Trophoblast cell (in vitro differentiated cells and primary cell): ENCODE measurements at places on chromosomes 6 and 20.

DNA sequence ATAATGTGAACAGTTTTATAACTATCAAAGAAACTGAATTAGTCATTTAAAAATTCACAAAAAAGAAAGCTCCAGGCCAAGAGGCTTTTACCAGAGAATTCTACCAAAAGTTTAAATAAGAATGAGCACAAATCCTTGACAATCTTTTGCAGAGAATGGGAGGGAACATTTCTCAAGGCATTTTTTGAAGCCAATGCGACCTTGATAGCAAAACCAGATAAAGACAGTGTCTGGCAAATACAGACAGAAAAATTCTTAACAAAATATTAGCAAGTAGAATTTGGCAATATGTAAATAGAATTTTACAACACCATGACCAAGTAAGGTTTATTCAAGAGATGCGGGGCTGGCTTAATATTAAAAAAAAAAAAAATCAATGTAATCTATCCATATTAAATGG lies 41.7 kb downstream of the RNF24 start:
- peak; percentile 88 for DNase-seq

GRCh38 chr20:61621035-61621730 lies 369.1 kb downstream of the CDH4 start:
- no peak for DNase-seq

- DNase-seq: peak; percentile 46
Measured at GRCh38 chr6:1604158-1605003, 5.3 kb upstream of the FOXC1 start.

- DNase-seq: no peak
Measured at GRCh38 chr20:8670893-8671215, 398.0 kb upstream of the PLCB4 start.

DNA sequence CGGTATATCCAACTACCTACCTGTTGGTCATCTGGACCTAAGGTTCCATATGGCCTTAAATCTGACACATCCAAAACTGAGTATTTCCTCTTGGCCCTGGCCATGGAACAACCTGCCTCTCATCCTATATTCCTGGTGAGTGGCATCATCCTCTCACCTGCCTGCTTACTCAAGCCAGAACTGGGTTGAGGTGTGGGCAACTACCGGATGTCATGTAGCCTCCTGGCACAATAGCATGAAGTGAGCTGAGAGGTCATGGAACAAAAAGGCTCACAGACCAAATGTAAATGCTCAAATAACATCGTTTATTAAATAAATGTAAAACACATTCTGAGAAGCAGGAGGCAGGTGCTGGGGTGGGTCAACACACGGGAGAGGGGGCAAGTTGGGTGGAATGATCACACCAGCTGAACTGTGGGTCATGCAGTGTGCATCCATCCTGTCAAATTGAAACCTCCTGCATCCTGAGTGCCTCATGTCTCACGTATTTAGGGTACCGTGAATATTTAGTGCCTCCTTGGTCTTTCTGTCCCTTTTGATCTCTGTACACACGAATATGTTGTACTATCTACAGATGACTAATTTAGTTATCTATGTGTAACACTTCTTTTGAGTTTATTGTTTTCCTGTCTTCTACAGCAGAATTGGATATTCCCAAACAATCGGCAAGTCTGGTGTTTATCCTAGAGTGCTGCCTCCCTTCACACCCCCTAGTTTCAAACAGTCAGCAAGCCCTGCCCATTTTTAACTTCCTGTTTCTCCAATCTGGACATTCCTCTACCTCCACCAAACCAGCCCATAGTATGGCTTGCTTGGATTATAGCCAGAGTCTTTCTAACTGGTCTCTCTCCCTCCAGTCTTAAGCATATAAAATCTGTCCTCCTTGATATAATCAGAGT lies 7.9 kb upstream of the POU5F1 start:
- no peak for DNase-seq

DNA sequence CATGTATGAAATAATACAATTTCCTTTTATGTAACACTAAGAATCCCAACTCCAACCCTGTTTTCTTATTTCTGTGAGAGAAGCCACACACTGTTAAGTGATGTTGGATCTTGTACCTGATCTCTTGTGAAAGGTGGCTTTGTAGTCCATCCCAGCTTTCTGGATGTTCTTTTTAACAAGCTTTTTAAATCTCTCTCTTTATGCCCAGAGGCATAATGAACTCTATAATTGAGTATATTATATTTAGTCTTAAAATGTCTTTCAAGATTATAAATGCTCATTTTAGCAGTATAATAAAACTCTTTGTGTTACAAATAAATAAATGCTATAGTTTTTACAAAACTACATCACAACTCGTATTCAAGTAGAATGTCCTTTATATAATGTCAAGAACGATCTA lies 922.1 kb downstream of the EPHA7 start:
- no peak for DNase-seq

DNA sequence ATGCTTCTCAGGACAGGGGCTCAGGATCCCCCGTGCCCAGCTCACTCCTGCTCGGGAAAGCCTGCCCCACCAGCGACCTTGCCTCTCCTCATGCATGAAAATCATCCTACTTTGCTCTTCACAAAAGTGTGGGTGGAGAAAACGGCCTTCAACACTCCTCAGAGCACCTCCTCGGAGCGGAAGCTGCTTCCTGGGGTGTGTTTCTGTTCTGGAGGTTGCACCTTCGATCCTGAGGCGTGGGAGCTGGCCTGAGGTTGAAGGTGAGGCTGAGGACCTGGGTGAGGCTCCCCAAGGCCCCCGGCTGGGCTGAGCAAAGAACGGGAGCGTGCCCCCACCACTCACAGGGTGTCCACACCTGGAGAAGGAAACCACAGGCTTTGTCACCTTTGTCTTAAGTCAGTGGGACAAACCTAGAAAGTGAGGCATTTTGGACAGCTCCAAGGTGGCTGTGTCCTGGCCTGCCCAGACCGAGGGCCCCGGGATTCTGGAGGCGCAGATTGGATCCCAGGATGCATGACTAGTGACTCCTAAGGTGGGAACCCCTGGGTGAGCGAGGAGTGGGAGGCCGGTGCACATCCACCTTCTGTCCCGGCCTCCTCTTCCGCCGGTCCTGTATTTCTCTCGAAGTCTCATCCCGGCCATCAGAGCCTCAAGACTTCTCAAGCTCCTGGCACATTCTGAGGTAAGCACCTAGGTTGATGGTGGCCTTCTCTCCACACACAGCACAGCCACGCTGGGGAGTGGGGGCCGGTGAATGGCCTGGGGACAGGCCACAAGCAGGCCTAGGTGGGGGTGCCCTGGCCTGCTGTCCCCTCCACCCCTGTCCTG lies 104.7 kb downstream of the TMEM242 start:
- no peak for DNase-seq

GRCh38 chr6:121971931-121972335 lies 427.5 kb upstream of the HSF2 start:
- peak; percentile 80 for DNase-seq

- no peak for DNase-seq
Measured at GRCh38 chr20:51542033-51542570, 417 bp downstream of the NFATC2 start.

GRCh38 chr6:15411766-15412165 lies 165.9 kb downstream of the JARID2 start:
- DNase-seq: no peak

DNA sequence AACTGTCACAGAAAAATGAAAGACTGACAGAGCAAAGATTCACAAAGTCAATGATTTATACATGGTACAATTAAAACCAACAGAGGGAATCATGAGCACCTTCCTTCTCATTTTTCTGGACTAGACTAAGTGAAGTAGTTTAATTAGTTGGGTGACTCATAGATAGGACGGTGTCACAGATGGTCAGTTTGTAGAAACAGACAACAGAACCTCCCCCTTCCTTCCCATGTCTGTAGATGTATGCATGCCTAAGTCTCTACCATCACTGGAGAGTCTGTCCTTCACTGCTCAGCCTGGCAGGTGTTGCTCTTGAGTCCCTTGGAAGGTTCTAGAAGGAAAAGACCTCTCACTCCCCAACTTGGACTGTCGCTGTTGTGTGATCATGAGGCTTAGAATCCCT lies 75.4 kb upstream of the EEF1E1 start:
- DNase-seq: no peak

- DNase-seq: no peak
Measured at GRCh38 chr6:136923116-136923953, 1.2 kb downstream of the SLC35D3 start.

GRCh38 chr20:14304472-14304871 lies 32.9 kb downstream of the FLRT3 start:
- DNase-seq: no peak

GRCh38 chr6:167275001-167275400 lies 16.1 kb upstream of the UNC93A start:
- no peak for DNase-seq

GRCh38 chr6:143955971-143956370 lies 52.1 kb downstream of the PLAGL1 start:
- DNase-seq: no peak

GRCh38 chr20:48683467-48684175 lies 144.2 kb downstream of the PREX1 start:
- DNase-seq: no peak

DNA sequence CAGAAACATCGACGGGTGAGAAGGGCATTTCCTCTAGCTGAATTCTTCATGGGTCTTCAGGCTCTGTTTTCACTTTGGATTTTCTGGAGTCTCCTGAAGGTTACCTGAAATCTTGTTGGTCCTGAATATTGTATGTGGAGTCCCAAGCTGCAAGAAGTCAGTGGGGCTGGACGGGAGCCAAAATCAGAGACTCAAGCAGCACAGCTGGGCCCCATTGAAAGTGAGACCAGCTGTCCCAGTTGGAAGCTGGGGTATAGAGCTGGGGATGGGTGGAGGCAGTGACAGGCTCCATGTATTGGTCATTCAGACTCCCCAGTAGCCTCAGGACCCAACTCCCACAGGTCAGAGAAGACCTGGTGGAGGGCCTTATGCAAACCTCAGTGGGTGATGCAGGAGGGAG lies 111.3 kb upstream of the MLN start:
- no peak for DNase-seq

GRCh38 chr6:17957498-17957897 lies 29.9 kb downstream of the KIF13A start:
- no peak for DNase-seq

- DNase-seq: no peak
Measured at GRCh38 chr6:44614396-44614795, 226.9 kb downstream of the CDC5L start.

DNA sequence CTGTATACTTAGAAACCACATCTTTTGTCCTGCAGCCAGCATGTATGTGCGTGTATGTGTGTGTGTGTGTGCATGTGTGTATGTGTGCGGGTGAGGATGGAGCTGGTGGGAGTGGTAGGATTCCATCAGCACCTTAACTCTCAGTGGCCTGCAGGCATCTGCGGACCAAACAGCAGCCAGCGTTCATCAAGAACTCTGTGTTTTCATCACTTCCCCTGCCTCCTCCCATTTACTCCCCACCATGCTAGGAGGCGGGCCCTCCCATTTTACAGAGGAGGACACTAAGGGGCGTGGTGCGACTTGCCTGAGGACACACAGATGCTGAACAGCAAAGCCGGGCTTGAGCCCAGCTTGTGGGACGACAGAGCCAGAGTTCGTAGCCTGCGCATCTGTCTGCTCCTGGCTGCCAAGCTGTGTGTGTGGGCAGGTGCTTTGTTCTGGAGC lies 8.9 kb downstream of the VSTM2L start:
- peak; percentile 31 for DNase-seq

- DNase-seq: no peak
Measured at GRCh38 chr6:40313582-40313981, 273.6 kb downstream of the LRFN2 start.

- peak; percentile 55 for DNase-seq
Measured at GRCh38 chr20:57047281-57048026, 219.0 kb downstream of the BMP7 start.

DNA sequence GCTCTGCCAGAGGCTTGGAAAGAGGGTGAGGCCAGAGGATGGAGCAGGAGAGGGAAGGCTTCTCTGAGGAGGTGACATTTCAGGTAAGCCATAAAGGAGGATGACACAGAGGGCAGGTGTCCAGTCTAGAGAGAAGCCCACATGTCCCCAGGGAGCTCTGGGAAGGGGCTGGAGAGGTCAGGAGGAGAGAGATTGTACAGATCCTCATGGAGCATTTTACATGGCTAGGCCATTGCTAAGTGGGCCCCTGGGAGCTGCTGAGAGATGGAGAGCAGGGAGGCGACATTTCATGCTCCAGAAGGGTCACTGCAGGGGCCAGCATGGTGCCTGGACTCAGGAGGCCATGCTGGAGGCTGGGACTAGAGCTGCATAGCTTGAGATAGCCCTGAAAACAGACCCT lies 124.5 kb downstream of the TOX2 start:
- no peak for DNase-seq

DNA sequence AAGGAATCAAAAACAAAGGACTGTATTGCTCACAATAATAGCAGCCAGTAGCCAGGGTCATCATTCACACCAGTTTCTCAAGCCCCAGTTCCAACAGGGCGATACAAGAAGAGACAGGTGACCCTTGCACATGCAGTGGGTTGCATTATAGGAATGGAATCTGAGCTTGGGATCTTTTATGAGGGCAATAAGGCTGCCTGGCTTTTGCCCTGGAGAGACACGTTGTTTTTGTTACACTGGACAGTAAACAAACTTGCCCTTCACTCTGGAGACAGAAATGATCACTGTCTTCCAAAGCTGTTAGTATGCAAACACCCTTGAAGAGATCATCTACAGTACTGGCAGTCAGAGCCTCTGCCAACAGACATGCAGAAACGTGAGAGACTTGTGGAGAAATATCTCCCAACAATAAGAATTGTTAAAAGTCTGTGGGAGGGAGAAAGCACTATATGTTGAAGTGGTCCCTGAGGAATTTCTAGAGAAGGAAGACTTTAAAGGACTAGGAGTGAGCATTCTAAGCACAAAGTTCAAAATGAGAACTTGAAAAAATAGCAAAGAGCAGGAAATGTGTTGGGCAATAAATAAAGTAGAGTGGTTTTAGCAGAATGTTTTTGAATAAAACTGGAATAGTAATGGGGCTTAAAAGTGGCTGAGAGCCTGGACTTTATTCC lies 6.2 kb upstream of the COL12A1 start:
- peak; percentile 92 for DNase-seq

DNA sequence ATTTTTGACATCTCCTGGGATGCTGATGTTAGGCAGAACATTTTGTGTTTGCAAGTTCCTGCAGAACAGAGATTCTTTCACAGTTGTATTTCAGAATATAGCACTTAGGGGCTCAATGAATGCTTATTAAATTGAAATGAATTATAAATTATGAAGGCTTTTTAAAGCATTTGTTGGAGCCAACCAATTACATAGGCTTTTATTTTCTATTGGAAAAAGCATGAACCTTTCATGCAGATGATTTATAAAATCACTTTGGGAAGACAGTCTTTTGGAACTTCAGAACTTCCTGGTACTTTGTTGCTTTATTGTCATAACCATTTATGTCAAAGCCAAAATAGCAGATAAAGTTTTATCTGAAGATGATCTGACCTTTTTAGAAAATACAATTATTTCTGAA lies 69.2 kb upstream of the HINT3 start:
- no peak for DNase-seq

DNA sequence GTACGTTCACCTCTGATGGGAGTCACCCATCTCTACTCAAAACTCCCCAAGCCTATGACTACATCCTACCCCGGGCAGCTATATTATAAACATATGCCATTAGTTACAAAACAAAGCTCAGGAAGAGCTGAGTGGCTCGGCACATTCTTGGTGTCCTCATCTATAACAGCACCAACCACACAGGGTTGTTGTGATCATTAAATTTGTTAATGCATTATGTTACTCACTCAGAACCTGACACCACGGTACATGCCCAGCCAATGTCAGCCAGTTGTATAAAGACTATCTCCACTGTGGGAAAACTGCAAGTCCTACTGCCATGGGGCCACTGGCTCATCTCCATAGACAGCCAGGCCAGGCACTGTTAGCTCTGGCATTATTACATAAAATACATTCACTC lies 7.7 kb downstream of the CDK5RAP1 start:
- no peak for DNase-seq
